ENCODE measurements at places on chromosomes 7 and 10.

DNA sequence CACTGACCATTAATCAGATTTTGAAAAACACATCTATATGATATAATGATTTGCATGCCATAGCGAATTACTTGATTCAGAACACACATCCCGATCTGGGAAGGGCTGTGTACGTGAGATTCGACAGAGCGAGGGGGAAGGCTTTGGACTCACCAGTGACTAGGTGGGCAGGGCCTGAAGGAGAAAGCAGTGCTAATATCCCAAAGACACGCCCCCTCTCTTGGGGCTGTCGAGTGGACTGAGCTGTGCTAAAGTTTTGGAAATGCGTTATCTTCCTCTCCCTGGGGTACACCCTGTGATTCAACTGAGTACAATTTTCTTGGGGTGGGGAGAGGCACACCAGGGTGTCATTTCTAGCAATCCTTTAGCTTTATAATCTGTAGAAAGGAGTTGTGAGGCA is 1.8 kb downstream of the LRRC17 start:
- no peak for DNase-seq

- DNase-seq: no peak
Observed at GRCh38 chr10:112797197-112797596, 152.8 kb upstream of the TCF7L2 start.

GRCh38 chr7:149830997-149831740 is 7.0 kb upstream of the ZNF862 start:
- DNase-seq: no peak

DNA sequence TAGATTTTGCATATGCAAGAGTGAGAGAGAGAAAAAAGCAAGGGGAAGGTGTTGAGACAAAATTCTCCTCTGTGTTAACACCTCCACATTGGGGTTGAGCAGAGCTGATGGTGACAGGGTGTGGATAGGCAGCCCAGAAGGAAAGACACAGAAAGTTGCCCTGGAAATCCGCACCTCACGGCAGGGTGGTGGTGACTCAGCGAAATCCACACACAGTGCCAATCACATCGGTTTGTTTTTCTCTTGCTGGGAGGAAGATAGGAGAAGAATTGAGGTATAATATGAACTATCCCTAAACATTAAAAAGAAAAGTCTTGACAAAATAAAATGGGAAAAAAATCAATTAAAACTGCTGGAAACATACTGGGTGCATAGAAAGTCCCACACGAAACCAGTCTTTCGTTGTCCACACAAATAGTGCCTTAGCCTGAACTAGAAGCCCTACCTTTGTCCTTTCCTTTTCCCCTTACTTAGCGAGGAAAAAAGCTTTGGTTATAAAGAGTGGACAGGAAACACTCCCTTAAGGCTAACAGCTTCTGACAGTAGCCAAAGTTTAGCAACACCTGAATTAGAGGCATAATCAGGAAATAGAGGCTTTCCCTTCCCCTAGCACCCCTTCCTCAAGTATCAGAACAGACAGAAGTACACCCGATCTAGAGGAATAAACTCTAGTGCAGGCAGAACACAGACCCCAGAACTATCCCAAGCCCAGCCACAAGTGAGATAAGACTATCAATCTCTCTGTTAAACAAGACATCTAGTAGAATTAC is 39.2 kb upstream of the DNAJC1 start:
- DNase-seq: no peak

GRCh38 chr7:44489955-44490350 is 505 bp downstream of the NUDCD3 start:
- no peak for DNase-seq

DNA sequence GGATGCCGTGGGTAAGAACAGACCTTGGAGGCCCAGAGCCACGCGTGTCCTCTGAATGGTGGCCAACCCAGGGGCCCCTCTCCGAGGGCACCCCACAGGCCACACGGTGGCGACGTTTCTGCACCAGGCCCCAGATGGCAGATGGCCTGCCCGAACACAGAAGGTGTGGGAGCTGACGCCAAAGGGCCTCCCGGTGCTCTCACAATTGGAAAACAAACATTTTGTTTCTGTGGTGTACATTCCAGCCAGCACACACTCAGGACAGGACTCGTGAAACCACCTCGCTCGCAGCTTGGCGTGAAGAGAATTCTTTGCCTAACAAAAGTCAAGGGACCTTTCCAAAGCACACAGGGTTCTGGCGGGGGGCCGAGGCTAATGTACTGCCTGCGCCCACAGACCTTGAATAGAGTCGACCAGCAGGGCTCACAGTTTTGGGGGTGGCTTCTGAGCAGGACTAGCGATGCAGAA is 112.1 kb downstream of the FAM53B start:
- DNase-seq: no peak

DNA sequence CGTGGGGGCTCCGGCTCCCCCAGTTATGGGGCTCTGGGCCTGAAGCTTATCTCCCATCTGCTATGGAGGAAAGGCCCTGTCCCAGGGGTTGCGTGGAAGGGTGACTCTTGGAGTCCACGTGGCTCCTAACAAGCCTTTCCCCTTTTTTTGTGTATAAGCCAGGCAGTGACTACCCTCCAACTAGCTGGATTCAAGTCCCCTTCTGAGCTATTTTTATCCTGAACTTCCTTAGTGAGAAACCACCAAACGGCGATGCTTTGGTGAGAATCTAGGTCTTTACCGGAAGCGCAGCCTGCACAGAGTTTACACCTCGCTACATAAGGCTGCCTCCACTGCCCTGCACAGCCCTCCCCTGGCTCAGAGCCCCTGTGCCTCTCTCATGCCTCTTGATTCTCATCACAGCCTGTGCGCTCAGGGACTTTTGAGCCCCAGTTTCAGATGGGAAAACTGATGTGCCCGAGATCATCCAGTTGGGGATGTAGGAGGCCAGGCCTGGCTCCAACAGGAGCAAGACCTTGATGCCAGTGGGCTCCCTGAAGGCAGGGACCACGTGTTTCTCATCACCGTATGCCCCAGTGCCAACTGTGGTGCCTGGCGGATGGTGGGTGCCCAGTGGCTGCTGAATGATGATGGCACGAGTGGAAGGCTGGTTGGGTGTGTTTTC is 102.3 kb upstream of the PPIF start:
- no peak for DNase-seq

DNA sequence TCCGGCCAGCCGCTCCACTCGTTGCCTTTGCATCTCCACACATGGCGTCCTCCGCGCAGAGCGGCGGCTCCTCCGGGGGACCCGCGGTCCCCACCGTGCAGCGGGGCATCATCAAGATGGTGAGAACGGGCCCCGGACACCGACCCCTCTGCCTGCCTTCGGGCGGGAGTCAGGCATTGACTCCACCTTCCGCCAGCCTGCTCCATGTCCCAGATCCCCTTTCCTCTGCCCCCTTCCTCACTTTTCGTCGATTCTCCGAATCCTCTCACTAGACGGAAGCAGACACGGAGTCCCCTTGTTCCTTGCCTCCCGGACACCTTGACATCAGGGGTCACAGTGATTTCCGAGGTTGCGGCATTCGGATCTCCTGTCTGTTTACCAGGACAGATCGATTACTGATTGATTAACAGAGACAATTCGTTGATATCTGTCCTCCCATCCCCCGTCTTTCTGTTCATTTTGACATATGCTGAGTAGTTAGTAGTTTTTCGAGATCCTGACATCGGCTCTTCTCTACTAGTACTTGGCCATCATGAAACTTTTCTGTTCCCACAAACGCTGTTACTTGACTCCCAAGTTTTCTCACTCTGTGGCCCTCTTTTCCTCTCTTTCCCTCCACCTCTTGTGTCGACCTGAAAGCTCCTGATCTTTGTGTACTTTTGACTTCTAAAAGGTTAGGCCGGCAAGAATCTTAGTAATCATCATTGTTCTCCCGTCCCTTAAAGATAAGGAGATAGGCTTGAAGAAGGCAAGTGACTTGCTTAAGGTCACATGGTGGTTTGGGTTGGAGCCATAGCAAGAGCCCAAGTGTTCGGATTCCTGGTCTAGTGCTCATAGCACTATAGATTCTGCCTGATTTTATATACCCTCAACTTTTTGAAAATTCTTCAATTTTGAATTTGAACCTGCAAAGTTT is 597 bp downstream of the SND1 start:
- DNase-seq: no peak

DNA sequence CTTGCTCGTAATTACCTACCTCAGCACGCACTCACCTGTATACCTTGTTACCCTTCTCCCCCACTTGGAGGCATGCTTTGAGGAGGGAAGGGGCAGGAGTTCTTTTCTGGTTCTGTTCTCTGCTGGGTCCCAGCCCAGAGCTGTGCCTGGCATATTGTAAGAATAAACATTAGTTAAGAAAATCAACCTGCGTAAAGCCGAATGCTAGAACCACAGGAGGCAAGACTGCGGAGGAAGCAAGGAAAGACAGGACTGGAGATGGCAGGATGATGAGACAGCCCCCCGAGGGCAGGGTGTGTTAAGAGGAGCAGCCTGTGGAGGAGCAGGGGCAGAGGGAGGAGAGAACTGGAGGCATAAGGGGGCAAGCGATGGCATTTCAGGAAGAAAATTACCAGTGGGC is 9.5 kb downstream of the C10orf53 start:
- no peak for DNase-seq

DNA sequence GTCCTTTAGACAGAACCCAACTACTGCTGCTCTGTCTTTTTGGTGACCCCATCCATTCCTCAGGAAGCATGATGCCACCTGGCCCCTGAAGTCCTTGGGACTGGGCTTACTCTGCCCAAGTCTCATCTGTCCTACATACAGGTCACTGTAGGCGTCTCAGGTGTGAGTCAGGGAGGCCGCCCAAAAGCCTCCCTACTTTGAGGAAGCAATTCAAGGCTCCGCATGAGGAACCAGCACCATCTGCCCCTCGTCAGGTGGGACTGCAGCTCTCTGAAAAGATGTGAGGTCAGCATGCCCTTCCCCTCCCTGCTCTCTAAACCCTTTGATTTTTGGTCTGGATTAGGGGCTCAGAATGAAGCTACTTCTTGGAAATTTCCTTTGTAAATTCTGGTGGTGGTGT is 354.8 kb downstream of the CXCL12 start:
- no peak for DNase-seq

DNA sequence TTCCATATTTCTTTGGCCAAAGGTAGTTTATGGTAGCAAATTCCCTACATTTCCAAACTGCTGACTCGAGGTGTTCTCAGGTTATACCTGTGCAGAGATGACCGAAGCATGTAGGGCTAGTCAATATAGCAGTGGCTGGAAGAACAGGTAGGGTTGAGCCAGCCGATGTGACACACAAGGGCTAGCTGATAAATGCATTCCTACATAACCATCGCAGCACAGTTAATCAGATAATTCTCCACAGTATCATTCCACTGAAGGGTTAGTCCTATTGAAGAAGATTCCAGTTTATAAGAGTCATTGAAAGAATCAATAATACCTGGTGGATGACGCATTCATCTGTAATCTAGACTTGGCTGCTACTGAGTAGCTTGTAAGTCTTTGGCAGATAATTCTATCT is 220.0 kb downstream of the KIF20B start:
- no peak for DNase-seq

DNA sequence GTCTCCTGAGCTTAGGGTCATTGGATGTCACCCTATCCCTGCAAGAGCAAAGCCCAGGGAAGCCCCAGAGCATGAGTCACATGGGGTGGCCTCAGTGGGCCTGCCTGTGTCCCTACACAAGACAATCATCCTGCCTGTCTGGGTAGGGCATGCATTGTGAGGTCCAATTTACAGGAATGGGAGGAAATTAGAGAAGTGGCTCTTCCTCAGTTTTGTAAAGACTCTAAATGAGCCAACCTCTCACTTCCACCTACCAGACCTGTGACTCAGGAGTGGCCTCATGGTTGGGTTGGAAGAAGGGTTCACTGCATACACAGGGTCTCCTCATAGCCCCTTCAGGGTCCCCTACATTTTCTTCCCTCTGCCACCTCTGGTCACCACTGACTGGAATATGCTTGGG is 43.6 kb upstream of the SMNDC1 start:
- no peak for DNase-seq

GRCh38 chr10:100232101-100232500 is 2.7 kb upstream of the CHUK start:
- no peak for DNase-seq

- no peak for DNase-seq
Observed at GRCh38 chr10:43864656-43865055, 216.0 kb upstream of the ZNF32 start.

GRCh38 chr7:3630081-3630480 is 329.0 kb downstream of the SDK1 start:
- no peak for DNase-seq

GRCh38 chr10:129916506-129916995 is 47.5 kb downstream of the EBF3 start:
- no peak for DNase-seq

GRCh38 chr7:121605317-121605680 is 209.2 kb upstream of the FAM3C start:
- DNase-seq: no peak

DNA sequence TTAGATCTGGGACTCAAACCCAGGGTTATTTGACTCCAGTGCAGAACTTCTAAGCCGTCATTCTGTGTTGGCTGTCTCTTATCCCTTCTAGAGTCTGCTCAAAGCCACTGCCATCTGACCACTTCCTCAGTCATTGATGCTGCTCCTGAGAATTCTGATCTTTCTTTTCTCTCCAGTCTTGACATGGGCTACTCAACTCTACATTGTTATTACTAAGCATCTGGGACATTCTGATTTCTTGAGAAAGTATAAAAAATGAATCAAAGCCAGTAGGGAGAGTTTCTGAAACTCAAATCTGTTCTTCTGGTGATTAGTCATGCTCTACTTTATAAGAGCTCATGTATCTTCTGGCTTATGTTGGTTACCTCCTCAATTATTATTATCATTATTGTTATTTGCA is 48.7 kb downstream of the ANK3 start:
- DNase-seq: no peak

GRCh38 chr7:81367326-81367931 is 402.4 kb downstream of the HGF start:
- no peak for DNase-seq

- no peak for DNase-seq
Observed at GRCh38 chr10:115710136-115710535, 562.9 kb downstream of the GFRA1 start.

- DNase-seq: no peak
Observed at GRCh38 chr7:103799298-103799697, 190.2 kb downstream of the RELN start.

DNA sequence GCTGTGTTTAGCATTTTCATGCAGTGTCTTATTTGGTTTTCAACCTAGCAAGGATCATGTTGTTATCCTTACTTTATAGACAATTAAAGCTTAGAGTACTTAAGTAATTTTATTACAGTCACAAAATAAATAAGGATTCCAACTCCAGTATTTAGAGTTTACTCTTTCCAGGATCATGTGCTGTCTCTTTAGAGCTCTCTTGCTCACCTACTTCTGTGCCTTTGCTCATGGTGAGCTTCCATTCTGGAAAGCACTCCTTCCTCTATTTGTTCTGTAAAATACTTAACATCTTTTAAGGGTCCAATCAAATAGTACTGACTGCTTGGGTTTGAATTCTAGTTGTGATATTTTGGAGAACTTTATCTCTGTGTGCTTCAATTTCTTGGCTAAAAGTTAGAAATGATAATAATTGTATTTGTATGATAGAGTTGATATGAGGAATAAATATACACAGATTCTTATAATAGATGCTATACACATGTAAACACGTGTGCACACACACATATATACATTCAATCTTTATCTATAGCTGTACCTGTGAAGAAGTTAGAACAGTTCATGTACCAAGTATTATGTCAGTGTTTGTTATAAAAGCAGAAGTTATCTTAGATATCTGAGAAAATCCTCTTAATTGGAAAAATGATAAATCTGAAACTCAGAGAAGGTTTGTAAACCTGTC is 18.2 kb upstream of the CALCR start:
- DNase-seq: no peak
